ENCODE measurements at places on chromosomes 4 and X.

GRCh38 chrX:27918799-27919198 is 62.5 kb downstream of the DCAF8L1 start:
- DNase-seq: no peak

- DNase-seq: no peak
These were observed 17.1 kb upstream of the DDX60 start for GRCh38 chr4:168335621-168336020.

DNA sequence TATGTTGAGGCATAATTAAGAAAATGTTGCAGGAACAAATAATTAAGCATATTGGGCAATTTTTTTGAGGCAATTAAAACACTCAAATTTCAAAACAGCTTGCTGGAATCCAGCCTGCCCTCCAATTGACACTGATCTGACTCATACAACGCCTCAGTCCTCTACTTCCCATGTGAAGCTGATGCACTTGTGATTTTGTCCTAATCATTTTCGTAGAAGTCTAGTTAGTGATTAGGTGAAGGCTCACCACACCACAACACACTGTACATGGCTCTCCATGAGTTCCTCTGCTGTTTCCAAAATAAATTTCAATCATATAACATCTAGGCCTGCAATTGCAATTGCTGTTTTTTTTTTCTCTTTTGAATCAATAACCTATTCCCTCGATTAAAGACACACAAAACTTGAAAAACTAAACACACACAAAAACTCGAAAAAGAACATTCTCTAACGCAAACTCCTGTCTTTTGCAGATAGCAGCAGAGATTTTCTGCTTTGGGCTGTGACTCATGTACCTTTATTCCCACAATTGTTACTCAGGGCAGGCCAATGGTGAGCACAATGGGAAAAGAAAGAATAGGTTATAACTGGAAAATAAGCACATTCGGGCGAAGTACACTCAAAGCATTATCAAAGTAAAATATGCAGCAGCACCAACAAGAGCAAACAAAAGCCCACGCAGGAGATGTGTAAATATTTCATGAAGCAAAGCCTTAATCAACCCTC is 1.7 kb downstream of the GPRIN3 start:
- peak; percentile 87 for DNase-seq

GRCh38 chr4:92060333-92060732 is 243.4 kb upstream of the GRID2 start:
- no peak for DNase-seq

GRCh38 chrX:111167334-111167733 is 71.3 kb downstream of the PAK3 start:
- no peak for DNase-seq

DNA sequence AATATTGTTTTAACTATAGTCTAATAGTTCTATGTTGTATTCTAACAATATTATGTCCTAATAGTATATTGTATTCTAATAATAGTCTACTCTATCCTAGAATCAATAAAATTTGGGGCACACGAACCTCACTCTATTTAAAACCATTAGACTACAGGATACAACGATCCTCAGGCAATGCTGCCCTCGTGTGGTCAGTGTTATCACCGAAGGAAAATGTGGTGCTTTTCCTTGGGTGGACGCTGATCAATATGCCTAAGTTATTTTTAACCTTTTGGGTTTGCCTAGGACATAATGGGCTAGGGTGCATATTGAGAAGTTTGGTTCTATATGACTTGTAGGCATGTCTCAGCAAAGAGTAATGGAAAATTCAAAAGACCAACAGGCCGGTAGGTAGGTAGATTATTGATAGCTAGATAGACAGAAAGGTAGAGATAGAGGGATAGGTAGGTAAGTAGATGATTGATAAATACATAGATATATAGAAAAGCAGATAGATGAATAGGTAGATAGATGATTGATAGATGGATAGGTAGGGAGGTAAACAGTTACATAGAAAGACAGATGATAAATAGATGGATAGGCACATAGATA is 75.1 kb downstream of the PRKX start:
- DNase-seq: peak; percentile 19

GRCh38 chr4:109631532-109632108 is 71.6 kb downstream of the MCUB start:
- DNase-seq: no peak

GRCh38 chr4:60042941-60043340 is 1157.2 kb upstream of the ADGRL3 start:
- DNase-seq: no peak

DNA sequence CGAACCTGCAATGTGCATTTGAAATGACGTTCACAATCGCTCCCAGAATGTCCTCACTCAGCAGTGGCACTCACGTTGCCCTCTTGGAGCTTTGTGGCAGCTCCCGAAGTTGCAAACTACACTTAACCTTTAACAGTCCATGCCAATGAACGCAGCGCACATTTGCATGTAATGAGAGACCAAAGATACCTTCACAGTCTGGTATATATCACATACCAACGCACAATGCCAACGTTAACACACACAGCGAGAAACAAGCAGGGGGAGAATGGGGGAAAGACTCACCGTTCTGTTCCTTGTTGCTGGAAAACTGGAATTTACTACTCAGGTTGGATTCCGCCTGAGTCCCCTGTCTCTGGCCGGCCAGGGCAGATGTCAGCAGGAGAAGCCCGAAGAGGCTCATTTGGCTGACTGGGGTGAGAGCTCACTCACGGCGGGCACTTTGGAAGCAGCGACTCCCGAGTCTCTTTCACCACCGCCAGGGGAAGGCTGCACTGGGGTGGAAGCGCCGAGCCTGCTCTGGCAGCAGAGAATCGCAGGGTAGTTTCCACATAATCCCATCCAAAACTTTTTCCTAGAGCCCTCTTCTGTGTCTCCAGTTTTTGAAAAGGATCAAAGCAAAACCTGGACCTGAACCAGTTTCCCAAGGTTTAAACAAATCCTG is 966 bp downstream of the PDGFC start:
- no peak for DNase-seq

GRCh38 chr4:119679251-119679650 is 50.6 kb upstream of the PDE5A start:
- DNase-seq: no peak

DNA sequence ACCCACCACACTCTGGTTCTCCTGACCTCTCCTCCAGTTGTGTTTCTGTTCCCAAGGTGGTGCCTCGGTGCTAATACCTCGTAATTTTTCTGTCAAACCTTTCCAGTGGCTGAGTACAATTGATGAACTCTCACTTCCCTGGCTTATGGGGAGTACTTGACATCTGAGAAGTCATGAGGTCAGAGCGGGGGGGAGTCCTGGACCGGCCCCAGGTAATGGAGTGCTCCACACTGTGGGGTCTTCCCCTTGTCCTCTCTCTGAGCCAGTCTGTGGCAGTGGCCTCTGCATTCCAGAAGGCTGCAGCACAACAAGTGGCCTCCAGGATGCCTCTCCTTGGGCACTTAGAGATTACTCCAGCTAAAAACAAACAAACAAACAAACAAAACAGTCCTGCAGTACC is 122.5 kb upstream of the TRIM2 start:
- no peak for DNase-seq

GRCh38 chr4:173448103-173448502 is 49.2 kb upstream of the SCRG1 start:
- DNase-seq: no peak

DNA sequence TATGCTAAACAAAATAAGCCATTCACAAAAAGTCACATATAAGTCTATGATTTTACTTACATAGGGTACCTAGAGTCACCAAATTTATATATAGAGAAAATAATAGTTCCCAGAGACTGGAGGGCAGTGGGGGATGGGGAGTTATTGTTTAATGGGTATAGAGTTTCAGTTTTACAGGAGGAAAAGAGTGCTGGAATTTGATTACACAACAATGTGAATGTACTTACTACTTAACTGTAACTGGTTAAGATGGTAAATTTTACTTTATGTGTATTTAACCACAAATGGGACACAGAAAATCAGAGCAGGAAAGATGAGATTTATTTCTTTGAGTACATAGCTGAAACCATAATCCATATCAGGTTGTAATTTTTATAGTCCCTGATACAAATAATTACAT is 144.4 kb downstream of the TMA16 start:
- DNase-seq: no peak

GRCh38 chr4:77190053-77190452 is 33.0 kb downstream of the CCNG2 start:
- DNase-seq: no peak

DNA sequence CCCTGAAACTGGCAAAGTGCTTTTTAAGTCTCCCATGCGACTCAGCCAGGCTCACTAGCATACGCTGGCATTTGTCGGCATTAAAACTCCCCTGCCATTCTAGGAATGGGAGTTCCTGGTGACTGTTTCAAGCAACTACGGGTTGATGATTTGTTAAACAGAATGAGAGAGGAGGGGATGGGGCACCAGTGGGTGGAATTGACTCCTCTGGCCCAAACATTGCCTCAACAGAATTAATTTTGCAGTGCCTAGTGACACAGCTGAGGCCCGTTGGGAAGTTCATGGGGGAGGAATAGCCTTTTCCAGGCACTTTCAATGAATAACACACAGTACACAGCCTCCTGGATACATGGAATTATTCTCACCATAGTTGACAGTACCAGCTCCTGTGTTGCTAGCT is 30.1 kb downstream of the NEUROG2 start:
- DNase-seq: no peak

DNA sequence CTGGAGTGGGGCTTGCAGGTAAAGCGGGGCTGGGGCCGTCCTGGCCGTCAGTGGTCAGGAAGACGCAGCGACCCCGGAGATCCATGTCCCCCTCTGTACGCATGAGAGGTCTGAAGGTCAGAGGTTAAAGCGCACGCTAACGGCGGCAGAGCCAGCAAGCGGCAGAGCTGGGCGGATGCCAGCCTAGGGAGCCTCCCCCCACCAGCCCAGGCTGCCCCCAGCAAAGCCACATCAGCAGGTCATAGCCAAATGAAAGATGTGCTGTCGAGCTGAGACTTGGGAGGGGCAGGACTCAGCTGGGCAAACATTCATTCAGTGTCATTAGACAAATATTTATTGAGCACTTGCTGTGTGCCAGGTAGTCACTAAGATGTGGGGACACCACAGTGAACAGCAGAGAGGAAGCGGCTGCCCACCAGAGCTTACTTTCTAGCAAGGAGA is 593 bp upstream of the JAKMIP1 start:
- no peak for DNase-seq

GRCh38 chrX:23386726-23387125 is 52.1 kb downstream of the PTCHD1 start:
- no peak for DNase-seq

DNA sequence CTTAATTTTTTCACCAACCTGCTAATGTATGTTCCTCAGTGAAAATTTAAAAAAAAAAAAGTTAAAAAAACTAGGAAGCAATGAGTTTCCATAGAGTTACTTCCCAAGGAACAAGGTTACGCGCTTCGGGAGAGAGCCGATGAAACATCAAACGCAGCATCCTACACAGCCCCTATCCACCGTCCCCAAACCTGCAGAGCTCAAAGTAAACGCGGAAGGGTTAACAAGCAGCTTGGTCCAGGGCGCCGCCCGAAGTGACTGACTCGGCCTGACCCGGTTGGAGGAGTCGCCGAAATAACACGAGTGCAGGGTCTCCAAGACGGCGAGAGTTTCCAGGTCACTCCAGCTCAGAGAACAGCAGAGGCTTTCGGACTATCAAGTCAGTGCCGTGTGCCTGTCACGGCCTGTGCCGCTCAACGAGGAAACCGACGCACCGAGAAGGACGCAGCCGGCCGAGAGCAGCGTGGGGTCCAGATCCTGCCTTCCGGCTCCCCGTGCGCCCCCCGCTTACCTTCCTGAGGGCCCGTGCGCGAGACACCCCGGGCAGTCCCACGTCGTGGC is 512 bp downstream of the NOP14 start:
- DNase-seq: peak; percentile 55

DNA sequence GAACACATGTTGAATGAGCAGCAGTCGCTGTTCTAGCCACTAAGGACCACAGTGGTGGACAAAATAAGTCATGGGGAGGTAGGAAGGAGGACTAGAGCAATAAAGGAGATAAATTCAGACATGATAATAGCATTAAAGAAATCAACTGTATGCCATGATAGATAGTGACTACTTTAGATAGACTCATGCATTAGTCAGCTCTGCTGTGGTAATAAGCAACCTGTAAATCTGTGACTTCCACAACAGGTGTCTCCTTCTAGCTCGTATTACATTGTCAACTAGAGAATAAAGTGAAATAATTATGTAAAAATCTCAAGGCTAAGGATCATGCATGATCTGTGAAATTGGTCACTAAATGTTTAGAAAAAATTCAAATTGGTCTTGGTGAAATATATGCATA is 77.9 kb downstream of the WWC2 start:
- DNase-seq: no peak

DNA sequence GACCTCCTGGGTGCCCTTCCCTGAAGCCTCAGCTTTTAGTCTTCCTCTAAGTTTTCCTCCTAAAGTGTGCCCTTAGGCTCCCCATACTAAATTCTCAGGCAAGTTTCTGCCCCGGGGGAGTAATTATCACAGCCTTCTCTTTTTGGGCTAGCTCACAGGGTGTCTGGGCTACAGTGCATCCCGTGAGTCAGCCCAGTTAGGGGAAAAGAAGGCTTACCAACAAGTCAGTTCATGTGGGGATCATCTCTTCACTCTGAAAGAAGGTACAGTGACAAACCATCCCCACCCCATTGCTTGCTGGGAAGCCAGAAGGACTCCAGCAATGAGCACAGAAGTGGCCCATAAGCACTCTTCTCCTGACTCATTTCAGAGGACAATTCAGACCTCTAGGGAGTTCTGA is 134.7 kb upstream of the FAM9C start:
- no peak for DNase-seq

DNA sequence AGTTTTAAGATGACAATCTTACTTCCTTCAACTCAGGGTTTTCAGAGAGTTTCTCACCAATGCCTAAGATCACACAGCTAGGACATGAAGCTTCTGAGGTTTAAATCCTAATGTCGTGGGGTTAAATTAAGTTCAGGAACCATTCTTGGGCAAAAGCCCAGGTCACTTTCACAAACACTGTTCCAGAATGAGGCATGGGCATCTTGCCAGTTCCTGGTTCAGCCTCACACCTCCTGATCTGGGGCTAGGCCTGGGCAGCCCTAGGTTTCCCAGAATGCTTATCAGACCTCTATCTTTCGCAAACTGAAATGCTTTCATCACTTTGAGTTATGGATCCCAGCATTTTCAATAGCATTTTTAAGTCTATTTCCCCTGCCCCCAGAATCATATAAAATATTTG is 224.8 kb upstream of the EDA2R start:
- no peak for DNase-seq

DNA sequence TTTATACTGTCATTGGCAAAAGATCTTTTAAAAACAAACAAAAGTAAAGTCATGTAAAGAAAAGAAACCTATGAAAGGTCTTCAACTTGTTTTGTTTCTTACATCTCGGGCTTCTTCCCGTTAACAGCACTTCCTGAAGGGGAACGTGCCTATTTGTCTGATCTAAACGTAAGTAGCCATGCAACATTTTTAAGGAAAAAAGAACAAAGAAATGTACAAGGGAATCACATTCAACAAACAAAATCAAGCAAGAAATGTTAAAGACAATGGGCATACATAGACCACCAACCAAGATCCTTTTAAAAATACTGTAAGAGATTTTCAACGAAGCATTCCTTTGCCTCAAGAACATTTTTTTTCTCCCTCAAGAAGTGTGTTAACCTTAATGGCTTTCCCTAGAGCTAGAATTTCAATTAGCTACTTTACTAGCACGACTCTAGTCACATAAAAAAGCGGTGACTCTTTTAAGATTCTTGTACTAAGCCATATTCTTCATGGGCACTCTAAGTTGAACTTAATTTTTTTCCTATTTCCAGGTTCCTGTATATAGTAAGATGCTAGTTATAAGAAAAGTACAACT is 112.0 kb upstream of the TTC29 start:
- DNase-seq: no peak

Data from T-helper 2 cell (primary cell).